ENCODE measurements at places on chromosomes 7 and 10.
A peak's percentile ranks its signal among the peaks of the same experiment; 100 is the strongest.

DNA sequence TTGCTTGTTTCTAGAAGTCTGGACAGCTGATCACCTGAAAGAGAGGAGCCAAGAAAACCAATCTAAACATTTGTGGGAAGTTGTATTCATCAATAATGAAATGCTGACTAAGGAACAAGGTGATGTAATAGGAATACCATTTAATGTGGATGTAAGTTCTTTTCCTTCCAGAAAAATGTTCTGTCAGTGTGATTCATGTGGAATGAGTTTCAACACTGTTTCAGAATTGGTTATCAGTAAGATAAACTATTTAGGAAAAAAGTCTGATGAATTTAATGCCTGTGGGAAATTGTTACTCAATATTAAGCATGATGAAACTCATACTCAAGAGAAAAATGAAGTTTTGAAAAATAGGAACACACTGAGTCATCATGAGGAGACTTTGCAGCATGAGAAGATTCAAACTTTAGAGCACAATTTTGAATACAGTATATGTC, 39.8 kb upstream of the ZNF37A start:
- peak; percentile 92 for DNase-seq

- no peak for DNase-seq
These were observed 145.4 kb downstream of the ATXN7L1 start for GRCh38 chr7:105731042-105731441.

- DNase-seq: no peak
These were observed 292.4 kb downstream of the USP6NL start for GRCh38 chr10:11318826-11319598.

GRCh38 chr7:118792682-118793081, 568.2 kb downstream of the ANKRD7 start:
- no peak for DNase-seq

DNA sequence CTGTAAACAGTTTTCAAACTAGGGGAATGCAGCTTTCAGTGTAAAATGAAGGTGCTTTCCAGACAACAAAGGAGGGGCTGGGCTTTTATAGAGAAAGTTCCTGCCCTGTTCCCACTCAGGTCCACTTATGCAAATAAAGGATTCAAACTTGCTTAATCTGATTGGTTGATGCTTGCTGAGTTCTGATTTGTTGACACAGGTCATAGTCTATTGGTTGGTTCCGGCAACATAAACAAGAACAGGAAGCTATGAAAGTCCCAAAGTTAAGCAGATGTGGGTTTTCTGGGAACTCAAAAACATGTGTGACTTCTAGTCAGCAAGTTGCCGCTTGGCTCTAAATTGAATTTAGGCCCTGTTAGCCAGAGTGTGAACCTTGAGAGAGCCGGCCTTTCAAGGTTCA, 194.2 kb upstream of the SVIL start:
- peak; percentile 42 for DNase-seq

- no peak for DNase-seq
These were observed 401.6 kb downstream of the SUGCT start for GRCh38 chr7:40536421-40536820.

DNA sequence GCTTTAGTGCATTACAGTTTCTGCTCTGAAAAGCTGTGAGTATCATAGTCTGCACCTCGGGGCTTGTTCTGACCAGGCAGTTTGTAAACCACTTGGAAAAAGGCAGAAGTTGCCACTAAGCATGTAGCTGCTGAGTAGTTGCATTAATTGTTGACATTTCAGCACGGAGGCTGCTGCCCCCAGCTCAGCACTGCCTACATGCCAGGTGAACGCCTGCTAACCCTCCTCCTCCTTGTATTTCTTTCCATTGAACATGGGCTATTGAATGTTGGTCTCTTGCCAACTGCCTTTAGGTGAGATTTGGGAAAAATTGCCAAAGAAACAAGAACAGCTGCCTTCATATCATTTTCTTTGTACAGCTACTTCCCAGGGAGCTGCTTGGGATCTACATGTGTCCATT, 164.2 kb downstream of the RAPGEF5 start:
- no peak for DNase-seq

- DNase-seq: peak; percentile 48
These were observed 16.0 kb downstream of the DENND2A start for GRCh38 chr7:140624392-140625191.

DNA sequence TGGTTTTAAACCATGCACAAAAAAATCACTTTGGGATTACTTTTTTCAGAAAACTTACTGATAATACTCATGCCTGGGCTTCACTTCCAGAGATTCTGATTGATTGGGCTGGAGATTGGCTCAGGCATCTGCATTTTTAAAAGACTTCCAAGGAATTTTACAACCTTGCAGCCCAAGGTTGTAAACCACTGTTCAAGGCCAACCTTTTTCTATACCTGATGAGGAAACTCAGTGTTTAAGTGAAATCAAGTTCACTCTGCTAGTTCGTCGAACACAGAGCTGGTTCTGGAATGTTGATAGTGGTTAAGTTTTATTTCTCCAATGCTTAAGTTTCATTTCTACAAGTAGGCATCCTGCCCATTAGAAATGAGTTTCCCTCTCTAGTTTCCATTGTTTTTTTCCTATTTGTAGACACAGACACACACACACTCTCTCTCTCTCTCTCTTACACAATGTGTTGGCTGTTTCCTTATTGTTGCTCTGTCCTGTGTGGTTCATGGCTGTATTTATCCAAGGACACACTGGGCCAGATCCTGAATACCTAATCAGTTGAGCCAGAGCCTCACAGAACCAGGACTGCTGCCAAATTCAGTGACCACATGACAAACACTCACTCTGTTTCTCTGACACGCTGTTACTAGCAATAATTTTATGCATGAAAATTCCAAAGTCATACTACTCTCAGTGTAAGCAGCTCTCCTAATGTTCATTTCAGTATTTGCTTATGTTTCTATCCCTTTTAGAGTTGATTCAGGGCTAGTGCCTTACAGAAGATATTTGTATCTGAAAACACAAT, 3.7 kb upstream of the IFIT1B start:
- DNase-seq: peak; percentile 94

DNA sequence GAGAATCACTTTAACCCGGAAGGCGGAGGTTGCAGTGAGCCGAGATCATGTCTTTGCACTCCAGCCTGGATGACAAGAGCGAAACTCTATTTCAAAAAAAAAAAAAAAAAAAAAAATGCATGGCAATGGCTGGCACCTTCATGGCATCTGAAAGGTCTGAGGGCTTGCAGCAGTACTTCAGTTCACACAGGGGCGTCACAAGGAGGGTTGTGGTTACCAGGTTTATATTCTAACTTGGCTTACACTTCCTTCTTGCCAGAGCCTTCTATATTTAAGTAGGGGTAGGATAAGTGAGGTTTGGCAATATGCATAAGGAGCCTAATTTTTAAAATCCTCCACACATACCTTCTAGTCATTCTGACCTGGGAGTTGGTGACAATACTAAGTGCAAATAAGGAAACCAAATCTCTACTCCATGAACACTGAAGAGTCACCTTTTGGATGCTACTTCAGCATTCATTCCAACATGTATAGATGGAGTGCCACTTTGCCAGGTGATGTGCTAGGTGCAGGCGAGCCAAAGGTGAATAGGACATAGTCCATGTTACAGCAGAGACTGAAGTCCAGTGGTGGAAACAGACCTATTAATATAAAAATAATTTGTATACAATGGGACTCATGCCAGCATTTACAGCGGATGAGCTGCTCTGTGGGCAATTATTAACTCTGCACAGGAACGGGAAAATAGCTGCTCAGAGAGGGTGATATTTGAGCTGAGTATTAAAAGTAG, 57.8 kb upstream of the PDCD4 start:
- no peak for DNase-seq

GRCh38 chr10:24898501-24898900, 53.9 kb downstream of the PRTFDC1 start:
- no peak for DNase-seq

DNA sequence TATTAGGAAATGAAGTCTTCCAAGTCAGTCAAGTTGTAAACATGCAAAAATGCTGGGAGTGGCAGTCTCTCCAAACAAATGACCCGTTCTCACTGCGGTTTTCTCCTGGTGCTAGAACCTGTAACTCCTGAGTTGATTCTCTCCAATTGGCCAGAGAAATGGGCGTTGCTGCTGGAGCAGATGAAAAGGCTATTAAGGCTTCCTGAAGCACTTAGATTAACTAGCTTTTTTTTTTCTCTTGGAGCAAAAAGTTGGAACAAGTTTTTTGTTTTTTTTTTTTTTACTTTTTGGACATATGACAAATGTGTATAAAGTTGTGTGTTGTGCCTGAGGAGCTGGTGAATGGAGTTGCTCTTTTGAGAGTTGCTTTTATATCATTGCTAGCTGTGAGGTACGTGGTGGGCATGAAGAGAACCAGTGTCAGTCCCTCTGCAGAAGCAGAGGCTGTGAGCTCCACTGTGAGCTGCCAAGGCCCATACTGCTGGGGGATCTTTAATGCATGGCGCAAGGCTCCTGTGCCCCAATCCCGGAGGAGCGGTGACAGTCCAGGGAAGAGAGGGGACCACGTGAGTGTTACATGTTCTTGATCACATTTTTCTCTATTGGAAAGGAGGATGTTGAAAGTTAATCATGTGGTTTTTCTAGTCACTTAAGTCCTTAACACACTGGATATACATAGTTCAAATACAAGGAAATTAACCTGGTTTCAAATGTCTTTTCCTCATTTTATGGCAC, 393.6 kb upstream of the GALNT17 start:
- DNase-seq: peak; percentile 29

DNA sequence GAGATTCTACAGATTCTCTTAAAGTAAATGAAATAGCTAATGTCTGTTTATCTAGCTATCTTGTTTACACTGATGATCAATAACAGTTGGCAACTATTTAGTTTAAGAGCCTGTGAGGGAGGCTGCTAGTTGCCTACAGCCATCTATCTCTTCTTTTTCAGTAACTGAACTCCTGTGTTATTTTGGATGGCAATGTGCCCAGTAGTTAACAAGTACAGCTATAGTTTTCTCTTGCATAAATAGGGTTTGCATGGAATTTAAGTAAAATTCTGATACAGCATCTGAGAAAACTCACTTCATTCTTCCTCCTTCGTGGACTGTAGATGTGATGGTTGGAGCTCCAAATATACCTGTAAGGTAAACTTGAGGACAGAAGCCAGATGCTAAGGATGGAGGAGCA, 219.5 kb upstream of the POT1 start:
- peak; percentile 82 for DNase-seq

DNA sequence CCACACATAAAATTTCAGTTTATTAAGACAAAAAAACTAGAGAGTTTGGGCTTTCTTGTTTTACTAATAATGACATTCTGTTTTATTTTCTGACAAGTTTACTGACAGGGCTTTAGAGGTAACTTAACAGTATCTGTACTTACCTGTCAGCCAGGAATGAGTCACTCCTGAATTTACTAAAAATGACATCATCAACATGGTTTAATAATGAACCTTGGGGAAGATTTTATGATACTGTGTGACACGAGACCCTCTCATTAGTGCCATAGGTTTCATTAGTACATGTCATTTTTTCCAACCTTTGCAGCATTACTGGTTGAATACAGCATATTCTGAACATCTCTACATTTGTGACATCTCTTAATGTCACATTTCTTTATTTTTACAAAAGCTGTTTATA, 131.1 kb downstream of the KCND2 start:
- DNase-seq: no peak

GRCh38 chr7:44195889-44196288, 4.9 kb upstream of the YKT6 start:
- DNase-seq: no peak

GRCh38 chr10:57162231-57162630, 801.2 kb upstream of the ZWINT start:
- DNase-seq: no peak

DNA sequence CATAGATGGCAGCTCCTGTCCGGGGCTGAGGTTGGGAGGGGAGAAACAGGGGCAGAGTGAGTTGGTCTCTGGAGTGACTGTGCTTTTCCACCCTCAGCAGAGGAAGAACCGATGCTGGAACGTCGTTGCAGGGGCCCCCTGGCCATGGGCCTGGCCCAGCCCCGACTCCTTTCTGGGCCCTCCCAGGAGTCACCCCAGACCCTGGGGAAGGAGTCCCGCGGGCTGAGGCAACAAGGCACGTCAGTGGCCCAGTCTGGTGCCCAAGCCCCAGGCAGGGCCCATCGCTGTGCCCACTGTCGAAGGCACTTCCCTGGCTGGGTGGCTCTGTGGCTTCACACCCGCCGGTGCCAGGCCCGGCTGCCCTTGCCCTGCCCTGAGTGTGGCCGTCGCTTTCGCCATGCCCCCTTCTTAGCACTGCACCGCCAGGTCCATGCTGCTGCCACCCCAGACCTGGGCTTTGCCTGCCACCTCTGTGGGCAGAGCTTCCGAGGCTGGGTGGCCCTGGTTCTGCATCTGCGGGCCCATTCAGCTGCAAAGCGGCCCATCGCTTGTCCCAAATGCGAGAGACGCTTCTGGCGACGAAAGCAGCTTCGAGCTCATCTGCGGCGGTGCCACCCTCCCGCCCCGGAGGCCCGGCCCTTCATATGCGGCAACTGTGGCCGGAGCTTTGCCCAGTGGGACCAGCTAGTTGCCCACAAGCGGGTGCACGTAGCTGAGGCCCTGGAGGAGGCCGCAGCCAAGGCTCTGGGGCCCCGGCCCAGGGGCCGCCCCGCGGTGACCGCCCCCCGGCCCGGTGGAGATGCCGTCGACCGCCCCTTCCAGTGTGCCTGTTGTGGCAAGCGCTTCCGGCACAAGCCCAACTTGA, 2.7 kb downstream of the REPIN1 start:
- DNase-seq: no peak

GRCh38 chr10:58967551-58968388, 208.7 kb upstream of the PHYHIPL start:
- DNase-seq: no peak

GRCh38 chr10:62562101-62562500, 187.9 kb downstream of the ZNF365 start:
- DNase-seq: no peak

- no peak for DNase-seq
These were observed 219.3 kb downstream of the SKAP2 start for GRCh38 chr7:26645121-26645520.

DNA sequence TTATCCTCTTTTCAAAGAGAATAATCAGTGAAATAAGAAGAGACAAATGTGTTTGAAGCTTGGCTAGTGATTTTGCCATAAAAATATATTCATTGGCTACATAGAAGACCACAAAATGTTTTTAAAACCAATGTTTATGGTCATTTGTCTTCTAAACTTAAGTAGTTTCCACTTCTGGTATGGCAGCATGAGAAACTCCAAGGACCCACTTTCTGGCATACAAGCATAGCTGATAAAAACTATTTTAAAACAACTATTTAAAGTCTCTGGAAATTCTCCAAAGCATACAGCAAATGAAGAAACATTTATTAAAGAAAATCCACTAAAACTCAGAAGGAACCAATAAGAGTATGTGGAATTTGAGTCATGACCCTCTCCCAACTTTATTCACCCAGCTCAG, 89.2 kb upstream of the TOMM7 start:
- peak; percentile 5 for DNase-seq

GRCh38 chr7:93476491-93477344, 97.8 kb downstream of the CALCR start:
- DNase-seq: no peak

DNA sequence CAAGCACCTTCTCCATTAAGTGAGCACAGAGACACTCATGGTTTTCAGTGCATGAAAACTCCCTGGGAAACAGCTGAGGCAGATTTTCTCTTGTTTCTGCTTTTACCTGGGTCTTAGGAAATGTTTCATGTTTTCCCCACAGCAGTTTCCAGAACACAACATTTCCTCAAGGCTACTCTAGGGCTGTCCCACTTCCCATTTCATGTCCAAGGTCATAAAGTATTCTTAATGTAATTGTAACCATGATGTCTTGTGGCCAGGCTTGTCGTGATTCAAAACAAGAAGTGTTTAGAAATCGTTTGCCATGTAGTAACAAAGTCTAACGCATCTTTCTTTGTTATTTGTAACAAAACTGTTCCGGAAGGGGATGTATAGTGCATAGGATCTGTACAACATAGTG, 83.8 kb upstream of the NRP1 start:
- no peak for DNase-seq

Measured in choroid plexus epithelial cell (primary cell).